HepG2 (cell line): ENCODE measurements at places on chromosomes 12 and 14. TPM values are rescaled to one million over a fixed set of nuclear protein-coding genes. Genes with fewer than 3 reads are reported as not detected.

Gene FOXG1
- not detected in 2 replicates for total RNA-seq

Gene CLEC4C
- total RNA-seq, result not detected in 2 replicates

Gene HHIPL1
- total RNA-seq, result not detected in 2 replicates

Gene ASCL1
- total RNA-seq, result not detected in 2 replicates

- no peak for DNase-seq
Measured at GRCh38 chr14:103091041-103091882, 3.3 kb upstream of the EXOC3L4 start.

DNA sequence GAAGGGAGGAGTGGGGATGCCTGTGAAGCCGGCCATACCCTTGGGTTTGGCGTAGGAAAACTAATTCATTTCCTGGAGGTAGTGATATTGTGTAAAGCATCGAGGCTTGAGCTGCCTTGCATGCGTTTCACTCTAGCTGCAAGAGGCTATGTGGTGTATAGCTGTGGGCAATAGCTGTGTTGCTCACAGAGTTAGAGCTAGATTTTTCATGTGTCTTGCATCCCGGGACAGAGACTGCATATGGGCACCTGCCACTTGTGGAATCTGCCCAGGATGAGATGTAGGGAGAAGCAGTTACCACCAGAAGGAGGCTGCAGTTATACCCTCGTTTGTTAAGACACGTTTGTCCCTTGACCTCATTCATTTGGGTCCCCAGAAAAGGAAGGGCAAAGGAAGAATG is 106.7 kb downstream of the KTN1 start:
- no peak for DNase-seq

DNA sequence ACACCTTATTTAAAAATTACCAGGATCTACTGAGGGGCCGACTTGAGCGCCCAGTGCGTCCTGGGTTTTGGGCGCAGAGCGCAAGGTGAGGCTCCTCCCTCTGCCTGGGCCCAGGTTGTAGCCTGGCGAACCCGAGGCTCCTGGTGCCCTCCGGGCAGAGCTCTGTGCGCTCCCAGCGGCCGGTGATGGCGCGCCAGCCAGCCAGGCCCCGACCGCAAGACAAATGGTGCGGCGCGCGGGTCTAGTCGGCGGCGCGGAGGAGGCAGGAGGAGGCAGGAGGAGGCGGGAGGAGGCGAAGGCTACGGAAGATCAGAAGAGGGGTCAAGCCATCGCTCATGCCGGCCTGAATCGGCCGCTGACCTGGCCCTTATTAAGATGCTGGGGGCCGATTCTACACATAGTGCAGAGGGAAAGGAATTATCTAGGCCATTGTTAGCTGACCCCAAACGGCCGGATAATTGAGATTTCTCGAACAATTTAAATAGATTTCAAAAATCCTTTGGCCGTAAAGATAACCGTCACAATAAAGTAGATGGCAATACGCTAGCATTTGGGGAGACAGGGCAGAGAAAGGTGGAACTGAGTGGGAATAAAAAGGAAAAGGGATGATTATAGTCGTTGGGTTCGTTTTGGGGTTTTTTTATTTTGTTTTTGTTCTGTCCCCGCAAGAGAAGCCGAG is 2.8 kb downstream of the TBX5 start:
- no peak for DNase-seq

- no peak for DNase-seq
Measured at GRCh38 chr12:124514145-124514995, 53.0 kb downstream of the NCOR2 start.

DNA sequence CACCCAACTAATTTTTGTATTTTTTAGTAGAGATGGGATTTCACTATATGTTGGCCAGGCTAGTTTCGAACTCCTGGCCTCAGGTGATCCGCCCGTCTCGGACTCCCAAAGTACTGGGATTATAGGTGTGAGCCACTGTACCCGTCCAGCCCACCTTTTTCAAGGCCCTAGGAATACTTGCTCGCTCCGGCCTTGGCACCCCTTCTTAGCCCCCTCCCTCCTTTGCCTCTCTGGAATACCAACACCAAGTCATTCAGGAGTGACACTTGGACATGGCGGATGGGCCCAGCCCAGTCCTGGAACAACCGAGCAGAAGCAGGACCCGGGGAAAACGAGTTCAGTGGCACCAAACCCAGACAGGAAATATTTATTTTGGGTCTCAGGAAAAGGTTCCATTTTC is 29.1 kb downstream of the PLEKHG3 start:
- DNase-seq, result no peak

GRCh38 chr14:57390806-57391516 is 575 bp downstream of the NAA30 start:
- no peak for DNase-seq

GRCh38 chr12:125218952-125219351 is 153.7 kb downstream of the AACS start:
- no peak for DNase-seq

GRCh38 chr12:94566345-94566744 is 84.0 kb downstream of the TMCC3 start:
- DNase-seq, result no peak

DNA sequence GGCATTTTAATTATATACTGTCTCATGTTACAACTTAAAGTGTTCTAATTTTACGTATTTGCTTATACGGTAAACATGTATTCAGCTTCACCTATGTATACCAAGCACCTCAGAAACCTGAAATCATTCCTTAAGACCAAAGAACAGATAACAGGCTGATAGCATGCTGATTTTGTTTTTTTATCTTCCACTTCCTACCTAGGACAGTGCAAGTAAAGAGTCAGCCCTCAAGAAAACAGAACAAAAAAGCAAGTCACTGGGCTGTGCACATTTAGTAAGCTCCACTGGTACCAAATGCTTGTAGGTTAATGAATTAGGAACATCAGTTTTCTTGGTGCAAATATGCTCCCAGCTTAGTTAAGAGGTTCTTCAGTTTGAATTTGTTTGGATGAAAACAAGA is 611.3 kb downstream of the VRK1 start:
- DNase-seq, result no peak

GRCh38 chr14:87992346-87992717 is 650 bp downstream of the GALC start:
- DNase-seq, result no peak

GRCh38 chr12:109573914-109574244 is 285 bp downstream of the MVK start:
- DNase-seq, result no peak

GRCh38 chr14:34981743-34982420 is 910 bp upstream of the SRP54 start:
- DNase-seq, result no peak

- no peak for DNase-seq
Measured at GRCh38 chr14:68621400-68622365, 171.2 kb downstream of the ZFP36L1 start.

DNA sequence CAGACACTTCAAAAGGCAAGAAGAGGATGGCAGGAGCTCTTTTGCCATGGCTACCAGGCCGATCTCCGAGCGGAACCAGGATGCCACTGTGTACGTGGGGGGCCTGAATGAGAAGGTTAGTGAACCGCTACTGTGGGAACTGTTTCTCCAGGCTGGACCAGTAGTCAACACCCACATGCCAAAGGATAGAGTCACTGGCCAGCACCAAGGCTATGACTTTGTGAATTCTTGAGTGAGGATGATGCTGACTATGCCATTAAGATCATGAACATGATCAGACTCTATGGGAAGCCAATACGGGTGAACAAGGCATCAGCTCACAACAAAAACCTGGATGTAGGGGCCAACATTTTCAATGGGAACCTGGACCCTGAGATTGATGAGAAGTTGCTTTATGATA is 9.8 kb downstream of the GARIN2 start:
- no peak for DNase-seq

- no peak for DNase-seq
Measured at GRCh38 chr12:109538191-109538863, 35.0 kb downstream of the MMAB start.

- DNase-seq, result no peak
Measured at GRCh38 chr14:92409043-92409442, 86.1 kb downstream of the SLC24A4 start.

GRCh38 chr12:122035292-122035691 is 13.6 kb downstream of the BCL7A start:
- no peak for DNase-seq
